ENCODE measurements at places on chromosomes 6 and 20.

GRCh38 chr6:100084991-100085364 lies 91.0 kb upstream of the MCHR2 start:
- no peak for DNase-seq

DNA sequence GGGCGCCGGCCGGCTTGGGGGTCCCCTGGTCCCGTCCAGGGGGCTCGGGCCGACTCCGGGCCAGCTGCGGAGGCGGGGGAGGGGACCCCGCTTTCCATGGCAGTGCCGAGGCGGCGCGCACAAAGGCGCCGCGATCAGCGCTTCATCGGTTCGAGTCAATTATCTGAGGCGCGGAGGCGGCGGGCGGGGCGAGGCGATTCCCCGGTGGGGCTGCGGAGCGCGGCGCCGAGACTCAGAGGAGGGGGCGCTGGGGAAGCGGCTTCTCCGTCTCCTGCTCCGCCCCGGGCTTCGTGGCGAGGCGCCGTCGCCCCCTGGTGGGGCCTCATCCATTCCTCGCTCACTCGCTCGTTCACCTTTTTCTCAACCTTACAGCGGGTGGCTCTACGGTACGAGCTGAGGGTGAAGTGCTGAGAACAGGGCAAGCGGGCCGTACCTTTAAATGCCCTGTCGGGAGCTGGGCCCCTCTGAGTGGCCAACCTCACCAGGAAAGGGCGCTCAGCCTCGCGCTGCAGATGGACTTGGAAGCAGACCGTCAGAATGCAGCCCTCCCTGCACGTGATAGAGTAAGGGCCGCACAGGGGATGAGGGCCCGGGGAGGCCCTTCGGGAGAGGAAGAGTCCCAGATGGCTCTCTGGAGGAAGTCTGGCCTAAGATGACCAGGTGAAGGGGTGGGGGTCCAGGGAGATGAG lies 39.9 kb downstream of the SLC52A3 start:
- peak; percentile 7 for DNase-seq

- DNase-seq = no peak
Observed at GRCh38 chr20:32906871-32907495, 48.3 kb downstream of the EFCAB8 start.

GRCh38 chr6:33668328-33668727 lies 43.2 kb downstream of the UQCC2 start:
- no peak for DNase-seq

DNA sequence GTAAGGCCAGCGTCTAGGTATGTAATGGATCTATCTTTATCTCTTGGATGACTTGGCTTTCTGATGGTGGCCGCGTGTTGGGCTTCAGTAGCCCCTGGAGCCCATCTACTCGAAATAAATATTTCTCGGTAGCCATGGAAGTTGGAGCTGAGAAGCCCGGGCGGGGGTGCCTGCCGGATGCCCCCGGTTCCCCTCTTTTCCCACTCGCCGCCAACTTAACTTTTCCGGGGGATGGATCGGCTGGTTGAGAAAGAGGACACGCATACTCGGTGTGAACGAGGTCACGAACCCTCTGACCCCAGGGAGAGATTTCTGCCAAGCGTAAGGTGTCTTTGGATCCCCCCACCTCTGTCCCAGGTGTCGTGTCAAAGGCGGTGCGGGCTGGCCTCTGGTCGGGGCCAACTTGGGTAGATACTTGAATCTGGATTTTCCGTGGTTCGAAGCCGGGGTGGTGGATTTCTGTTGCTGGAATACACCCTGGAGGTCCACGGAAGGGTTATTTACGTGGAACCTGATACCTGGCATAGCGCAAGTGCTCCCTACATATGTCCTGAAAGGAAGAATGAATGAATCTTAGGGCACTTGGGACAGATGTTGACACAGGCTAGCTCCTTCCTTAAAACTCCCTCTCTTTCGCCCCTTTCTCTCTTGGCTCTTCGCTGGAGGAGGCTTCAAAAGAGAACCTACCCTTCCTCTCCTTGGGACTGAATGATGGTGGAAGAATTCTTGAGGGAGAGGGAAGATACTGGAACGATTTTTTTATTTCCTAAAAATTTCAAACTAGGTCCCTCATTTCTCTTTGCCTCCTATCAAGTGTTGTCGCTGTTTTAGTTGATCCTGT lies 996 bp downstream of the DOK5 start:
- DNase-seq = no peak

GRCh38 chr6:17583811-17584210 lies 16.3 kb upstream of the FAM8A1 start:
- no peak for DNase-seq

- DNase-seq = no peak
Observed at GRCh38 chr6:138654715-138655634, 118.6 kb upstream of the CCDC28A start.

DNA sequence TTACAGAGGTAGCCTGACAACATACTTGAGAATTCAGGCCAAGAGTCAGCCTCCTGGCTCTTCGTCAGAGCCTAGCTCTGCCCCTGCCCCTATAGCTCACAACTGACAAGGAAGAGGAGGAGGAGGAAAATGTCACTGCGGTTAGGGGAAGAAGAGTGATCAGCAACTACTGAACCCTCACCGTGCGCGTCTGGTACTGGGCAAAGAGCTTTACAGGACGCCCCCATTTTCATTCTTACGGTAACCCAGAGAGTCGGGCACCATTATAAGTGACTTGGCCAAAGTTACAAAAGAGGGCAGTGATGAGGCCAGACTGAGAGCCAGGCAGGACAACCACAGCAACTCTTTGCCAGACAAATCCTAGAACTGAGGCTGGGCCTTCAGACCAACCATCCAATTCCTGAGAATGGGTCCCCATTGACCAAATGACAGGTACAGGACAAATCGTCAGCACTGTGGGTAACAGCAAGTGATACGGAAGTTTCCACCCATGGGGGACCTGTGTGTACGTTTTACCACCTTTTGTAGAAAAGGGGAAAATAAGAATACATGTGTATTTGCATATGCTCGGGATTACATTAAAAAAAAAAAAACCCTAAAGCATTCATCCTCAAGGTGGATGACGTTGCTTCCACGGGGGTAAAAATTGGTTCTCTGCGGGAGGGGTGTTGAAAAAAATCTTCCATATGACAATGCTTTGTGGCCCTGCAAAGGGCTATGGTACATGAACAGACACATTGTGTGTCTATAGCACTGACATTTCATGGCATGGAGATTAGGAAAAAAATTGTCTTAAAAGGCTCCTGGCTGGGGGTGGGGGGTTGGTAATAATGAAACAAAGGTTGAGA lies 118.0 kb downstream of the NFATC2 start:
- DNase-seq = no peak

- no peak for DNase-seq
Observed at GRCh38 chr20:8449123-8449522, 317.1 kb downstream of the PLCB1 start.

GRCh38 chr20:59050437-59050836 lies 7.9 kb upstream of the PRELID3B start:
- DNase-seq = no peak

GRCh38 chr20:64138276-64138815 lies 25.9 kb upstream of the MYT1 start:
- DNase-seq = no peak

DNA sequence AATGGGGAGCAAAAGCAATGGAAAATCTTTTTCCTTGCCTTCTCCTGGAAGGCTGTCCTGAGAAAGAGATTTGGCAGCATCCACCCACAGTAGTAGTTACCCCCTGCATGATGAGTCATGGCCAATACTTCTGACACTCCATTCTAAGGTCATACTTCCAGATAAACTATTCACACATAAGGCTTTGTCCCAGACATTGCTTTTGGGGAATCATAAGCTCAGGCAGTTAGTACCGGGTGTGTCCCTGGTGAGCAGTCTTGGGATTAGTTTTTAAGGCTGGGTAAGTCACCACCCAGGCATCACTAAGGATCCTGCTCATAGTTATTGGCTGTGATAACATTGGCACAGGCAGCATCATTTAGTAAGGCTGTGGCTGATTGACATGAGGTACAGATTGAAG lies 160.6 kb upstream of the GGTLC1 start:
- no peak for DNase-seq

DNA sequence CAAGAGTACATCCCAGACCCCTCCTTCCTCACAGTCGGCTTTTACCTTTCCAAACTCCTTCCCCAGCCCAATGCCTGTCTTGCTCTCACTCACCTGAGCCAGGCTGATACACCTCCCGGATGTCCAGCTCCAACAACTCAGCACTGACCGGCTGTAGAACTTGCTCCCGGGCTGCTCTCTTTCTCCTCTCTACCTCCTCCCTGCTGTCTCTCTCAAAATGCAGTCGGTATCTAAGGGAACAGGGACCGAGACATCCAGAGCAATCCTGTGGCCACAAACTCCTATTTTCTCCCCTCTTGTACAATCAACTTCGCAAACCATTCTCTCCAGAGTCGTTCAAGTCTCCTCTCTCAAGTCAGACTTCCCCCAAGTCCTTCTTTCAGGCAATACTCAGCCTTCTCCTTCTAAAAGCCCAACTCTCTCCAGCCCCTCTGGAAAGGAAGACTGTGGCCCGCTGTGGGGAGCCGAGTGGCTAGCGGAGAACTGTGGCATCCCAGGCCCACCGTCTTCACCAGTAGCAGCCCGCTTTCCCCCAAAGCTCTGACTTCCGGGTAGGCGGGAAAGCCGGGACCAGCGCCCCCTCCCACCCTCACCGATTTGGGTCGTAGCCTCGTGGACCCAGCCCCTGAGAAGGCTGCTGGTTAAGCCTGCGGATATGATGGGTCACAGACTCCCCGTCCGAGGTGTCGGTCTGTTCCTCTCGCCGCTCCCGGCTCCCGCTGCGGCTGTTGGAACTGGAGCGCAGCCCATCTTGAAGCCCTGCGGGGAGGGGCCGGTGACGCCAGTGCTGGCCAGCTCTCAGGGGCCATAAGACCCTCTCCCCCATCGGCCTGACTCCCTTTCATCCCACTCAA lies 1.1 kb downstream of the GNL1 start:
- no peak for DNase-seq

DNA sequence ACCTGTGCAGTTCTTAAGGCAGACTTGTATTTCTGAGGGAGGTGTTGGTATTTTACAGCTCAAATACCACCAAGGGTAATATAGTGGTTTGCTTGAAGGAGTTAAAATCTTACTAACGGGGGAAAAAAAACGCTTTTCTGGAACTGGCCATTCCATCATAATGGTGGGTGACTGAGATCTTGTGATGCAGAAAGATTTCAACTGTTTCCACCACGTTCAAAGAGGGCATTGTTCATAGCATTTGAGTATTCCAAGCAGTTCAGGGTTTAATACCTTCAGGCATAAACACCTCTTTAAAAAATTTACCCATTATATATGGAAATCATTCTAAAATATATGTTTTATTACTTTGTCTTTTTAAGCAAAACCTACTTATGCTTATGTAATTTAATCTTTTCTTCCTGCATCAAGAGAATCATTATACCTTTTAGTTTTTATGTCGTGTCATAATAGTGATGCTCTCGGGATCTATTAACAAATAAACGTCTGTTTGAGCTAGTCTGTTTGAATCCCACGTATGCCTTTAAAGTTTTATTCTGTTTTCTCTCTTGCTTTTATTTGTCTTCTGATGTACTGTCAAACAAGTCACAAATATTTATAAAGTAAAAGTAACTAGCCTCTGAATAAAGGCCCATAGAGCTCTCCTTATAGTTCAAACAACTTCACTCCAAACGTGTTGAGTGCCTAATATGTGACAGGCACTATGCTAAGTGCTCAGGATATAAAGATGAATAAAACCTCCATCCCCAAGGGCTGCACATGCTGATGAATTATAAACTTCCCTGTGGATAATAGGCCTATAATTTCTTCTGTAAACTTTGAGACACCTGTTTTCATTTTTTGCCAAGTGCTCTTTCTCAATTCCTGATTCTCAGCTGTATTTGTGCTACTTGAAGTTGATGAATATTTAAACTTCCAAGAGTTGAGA lies 298.8 kb upstream of the FERMT1 start:
- DNase-seq = no peak

GRCh38 chr6:132483779-132484679 lies 28.9 kb downstream of the STX7 start:
- peak; percentile 58 for DNase-seq

DNA sequence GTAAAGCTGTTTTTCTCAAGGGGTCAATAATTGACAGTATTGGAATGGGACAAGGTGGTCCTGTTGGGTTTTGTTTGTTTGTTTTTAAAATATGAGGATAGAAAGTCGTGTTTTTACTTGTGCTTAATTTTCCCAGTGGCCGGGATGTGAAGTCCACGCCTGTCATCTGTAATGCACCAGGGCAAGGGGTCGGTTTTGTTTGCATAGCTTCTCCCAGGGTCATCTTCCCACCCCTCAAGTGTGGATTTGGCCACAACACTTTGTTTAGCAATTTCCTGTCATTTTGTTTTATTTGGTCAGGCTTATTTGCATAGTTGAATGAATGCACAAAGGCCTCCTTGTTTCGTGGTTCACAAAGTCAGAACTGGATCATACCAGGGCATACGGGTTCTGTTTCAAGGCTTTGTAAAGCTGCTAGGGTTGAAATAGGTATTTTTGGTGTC lies 29.8 kb downstream of the SYNJ2 start:
- no peak for DNase-seq

DNA sequence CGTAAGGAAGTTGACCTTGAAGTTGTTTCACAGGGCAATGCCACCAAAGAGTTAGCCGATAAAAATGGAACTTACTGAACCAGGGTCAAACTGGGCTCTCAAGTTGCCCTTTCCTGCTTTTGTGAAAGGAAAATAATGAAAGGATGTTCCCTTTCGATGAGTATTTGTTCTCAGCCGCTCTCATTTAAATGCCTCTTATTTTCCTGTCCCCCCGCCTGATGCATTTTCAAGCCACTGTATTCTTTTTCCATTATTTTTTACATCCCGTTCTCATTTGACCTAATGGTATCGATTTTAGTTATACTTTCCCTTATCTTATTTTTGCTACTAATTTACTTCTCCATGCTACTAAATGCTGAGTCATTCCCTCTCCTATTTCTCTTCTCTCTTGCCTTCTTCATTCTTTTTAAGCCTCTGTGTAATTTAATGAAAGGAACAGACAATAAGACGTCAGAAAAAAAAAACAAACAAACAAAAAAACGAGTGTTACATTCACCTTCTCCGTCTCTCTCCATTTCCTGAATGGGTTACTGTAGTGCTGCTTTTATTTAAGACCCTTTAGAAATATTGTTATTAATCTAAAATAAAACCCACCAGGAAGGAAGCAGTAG lies 655 bp upstream of the NDUFAF4 start:
- peak; percentile 33 for DNase-seq

DNA sequence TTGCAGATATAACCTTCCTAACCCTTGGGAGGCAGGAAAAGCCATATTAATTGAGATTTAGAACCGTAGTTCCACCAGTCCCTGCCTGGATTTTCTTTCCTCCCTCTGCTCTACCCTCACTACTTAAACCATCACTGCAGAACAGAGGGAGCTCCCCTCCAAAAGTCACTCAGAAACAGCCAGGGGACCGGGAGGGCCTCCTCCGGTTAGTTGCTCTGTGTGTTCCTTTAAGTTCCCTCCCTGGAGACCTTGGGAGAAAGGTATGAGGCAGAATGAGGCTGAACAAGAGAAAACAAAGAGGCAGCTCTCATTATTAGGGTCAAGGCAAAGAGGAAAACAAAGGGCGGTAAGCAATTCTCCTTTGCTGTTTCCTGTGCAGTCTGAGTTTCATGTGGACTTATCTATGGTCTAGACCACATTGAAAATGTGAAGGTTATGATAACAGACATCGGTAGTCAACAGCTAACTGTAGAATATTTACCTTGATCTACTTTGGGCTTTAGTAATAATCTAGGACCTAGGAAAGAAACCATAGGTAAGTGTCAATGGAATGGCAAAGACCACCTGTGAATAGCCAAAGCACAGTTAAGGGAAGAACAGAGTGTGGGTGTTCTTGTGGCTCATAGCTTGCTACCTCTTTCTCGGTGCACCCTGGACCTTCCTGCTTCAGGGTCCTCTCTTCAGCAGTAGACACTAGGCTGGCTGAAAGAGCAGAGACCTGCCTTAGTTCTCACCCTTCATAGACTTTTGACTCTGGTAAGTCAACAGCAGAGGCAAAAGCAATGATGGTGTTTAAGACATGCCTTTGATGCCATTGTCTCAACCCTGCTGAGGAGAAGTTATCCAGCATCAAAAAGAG lies 250.9 kb upstream of the CITED2 start:
- DNase-seq = no peak

Measured in CD14-positive monocyte (primary cell).